ENCODE measurements at places on chromosomes 6 and 20.

DNA sequence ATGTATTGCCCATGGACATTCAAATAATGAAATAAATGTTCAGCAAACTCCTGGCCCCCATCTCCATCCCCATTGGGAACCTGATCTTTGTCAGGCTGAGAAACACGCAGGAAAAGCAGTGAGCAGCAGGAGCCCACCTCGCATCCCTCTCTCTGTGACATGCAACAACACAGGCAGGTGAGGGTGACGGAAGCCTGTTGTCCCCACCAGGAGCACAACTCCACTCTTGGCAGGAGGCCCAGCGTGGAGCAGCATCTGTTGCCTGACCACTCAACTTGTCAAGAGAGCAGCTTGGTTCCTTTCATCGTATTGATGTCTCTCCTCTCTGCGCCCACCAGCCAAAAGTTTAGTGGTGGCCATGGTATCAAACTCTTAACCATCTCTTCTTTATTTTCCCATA is 586.9 kb upstream of the ARID1B start:
- DNase-seq, result no peak

GRCh38 chr6:56934876-56935275 is 20.0 kb upstream of the BEND6 start:
- no peak for DNase-seq

DNA sequence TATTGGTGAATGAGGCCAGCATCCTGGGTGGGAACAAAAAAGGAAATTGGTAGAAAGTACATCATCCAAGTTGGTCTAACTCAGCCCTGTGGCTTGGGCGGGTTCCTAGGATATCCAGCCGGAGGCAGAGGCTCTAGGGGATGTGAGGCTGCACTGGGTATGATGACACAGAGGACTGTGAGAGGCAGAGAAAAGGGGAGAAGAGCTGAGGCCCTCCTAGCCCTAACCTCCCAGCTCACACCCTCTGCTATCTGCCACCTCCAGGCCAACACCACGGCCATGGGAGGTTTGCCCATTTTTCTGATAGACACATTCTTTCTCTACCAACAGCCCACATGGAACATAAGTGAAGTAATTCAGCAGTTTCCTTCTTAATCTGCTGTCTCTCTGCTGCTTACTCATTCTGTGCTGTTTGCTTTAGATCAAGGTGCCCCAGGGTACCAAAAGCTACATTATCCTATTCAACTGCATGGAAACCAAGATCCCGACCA is 284.4 kb downstream of the ESR1 start:
- DNase-seq, result no peak

- no peak for DNase-seq
These were observed 22.4 kb downstream of the KCNQ2 start for GRCh38 chr20:63449796-63450730.

GRCh38 chr20:53428996-53429395 is 164.6 kb downstream of the ZNF217 start:
- DNase-seq, result no peak

- no peak for DNase-seq
These were observed 11.4 kb upstream of the MMS22L start for GRCh38 chr6:97294451-97294850.

GRCh38 chr6:113258771-113259170 is 598.4 kb upstream of the MARCKS start:
- no peak for DNase-seq

GRCh38 chr6:11947063-11947462 is 65.0 kb upstream of the HIVEP1 start:
- no peak for DNase-seq

- DNase-seq, result no peak
These were observed 106.3 kb downstream of the TNFRSF21 start for GRCh38 chr6:47203266-47203937.

DNA sequence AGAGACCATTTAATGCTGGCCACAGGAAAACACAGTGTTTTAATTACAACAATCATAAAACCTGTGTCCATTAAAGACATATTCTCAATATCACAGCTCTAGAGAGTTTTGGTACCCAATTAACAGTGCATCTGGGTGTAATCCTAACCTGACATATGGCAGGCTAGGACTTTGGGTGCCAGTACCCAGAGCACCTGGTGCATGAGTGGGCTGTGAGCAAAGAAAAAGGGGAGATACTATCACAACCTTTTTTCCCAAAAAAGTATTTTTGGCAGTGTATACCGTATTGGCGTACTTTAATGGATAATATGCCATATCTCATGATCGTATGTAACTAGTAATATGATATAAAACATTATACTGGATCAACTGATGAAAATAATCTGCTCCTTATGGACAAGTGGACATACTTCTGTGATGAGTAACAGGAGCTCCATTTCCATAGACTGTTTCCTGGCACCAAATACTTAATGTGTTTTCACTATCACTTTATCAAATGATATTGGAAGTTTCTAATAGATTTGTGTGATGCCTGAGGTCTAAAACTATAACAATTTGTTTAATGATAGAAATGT is 91.7 kb downstream of the COL19A1 start:
- no peak for DNase-seq

DNA sequence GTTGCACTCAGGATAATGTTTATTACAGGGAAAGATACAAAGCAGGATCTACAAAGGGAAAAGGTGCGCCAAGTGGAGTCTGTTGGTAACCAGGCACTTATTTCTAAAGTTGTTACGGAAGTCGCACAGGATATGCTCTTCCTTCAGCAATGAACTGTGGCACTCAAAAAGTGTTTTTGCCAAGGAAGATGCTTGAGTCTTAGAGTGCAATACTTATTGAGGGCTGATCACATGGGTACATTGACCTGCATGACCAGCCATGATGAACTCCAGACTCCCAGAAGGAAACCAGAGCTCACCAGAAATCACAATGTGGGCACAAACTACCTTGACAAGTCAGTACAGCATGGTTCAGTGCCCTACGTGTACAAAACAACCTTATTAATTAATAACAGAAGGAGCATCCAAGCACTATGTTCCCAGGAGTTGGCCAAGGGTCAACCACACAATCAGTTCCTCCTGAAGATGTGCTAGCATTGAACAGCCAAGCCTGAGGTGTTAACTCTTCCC is 270.7 kb upstream of the TFAP2D start:
- DNase-seq, result no peak

- DNase-seq, result no peak
These were observed 43.5 kb upstream of the SLC9A8 start for GRCh38 chr20:49769048-49769581.

- no peak for DNase-seq
These were observed 13.4 kb upstream of the CHRNA4 start for GRCh38 chr20:63374504-63374903.

GRCh38 chr6:64100702-64101303 is 465.2 kb downstream of the PHF3 start:
- DNase-seq, result no peak

GRCh38 chr6:136766274-136766673 is 26.0 kb downstream of the MAP3K5 start:
- no peak for DNase-seq

- DNase-seq, result no peak
These were observed 1.8 kb downstream of the EPHA7 start for GRCh38 chr6:93417421-93418013.

DNA sequence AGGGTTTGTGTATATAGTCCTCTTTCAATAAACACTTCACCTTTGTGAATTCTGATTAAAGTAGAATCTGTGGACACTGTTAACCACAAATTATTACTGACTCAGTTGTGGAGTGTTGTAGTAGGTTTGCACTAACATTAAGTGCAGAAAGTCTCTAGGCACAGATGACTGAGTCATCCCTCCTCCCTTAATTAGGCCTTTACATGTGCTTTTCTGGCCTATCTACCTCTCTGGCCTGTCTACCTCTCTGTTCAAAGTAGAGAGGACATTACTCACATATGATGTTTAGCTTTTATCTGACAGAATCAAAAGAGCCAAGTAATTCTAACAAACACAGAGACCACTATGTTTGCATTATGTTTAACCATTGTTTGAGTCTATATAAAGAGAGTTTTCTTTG is 783.0 kb downstream of the TENT5A start:
- no peak for DNase-seq

DNA sequence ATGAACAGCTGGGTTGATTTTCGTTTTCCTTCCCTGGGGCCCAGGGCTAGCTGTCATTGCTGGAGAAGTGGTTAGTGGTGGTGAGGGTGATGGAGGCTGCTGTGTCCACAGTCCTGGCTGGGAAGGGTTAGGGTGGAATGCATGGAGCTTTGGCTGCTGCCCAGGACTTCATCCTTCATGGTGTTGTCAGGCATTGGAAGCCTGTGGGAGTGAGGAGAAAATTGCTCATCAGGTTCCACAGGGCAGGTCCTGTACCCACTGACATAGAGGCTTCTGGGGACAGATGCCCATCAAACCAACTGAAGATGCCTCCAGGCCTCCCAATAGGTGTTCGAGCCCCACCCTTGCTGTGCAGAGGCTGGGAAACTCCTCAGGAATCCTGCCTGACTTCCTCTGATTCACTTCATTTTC is 262.4 kb upstream of the SUPT3H start:
- no peak for DNase-seq

DNA sequence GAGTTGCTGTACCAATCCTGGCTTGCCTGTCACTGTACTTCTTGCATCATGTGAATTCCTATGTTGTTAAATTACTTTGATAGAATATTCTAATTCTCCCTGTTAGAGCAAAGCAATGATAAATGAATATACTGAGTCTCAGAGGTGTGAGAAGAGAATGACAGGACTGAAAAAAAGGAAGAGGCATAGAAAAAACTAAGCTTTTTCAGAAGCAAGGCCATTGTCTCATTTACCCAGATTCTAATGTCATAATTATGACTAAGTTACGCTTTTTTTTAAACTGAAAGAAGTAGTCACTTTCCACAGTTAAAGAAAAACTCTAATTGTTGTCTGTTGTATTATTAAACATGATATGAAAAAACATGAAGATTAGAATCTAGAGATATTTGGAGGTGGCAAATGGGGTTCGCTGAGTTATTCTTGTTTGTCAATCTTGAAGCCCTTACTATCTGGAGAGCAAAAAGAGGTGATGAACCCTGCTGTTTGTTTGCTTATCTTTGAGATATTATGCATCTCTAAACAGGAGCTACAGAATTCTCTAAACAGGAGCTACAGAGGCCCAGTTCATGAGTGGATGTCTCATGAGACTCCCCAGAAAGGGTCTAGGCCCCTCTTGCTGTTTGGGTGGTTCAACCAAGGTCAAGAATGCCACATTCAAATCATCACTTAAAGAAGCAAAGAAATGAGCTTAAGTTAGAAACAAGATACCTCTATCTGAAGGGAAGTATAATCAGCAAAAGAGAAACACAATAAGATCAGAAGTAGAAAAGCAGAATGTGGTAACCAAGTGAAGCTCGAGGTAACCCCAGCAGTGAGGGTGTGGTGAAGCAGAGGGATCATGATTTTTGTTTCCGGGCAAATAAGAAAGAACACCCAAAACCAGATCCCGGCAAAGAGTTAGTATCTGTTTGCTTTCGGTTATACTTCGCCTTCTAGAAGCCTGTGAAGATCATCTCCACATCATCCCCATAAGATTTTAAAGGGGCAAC is 33.3 kb upstream of the THEMIS start:
- no peak for DNase-seq

DNA sequence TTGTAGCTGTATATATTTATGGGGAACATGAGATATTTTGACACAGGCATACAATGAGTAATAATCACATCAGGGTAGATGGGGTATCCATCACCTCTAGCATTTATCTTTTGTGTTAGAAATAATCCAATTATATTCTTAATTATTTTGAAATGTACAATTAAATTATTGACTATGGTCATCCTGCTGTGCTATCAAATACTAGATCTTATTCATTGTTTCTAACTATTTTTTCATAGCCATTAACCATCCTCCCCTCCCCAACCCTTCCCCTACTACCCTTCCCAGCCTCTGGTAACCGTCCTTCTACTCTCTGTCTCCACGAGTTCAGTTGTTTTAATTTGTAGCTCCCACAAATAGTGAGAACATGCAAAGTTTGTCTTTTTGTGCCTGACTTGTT is 28.5 kb downstream of the NKX2-4 start:
- DNase-seq, result no peak

GRCh38 chr20:16350465-16350864 is 222.8 kb downstream of the KIF16B start:
- no peak for DNase-seq

GRCh38 chr20:34831936-34832335 is 6.5 kb upstream of the NCOA6 start:
- no peak for DNase-seq

GRCh38 chr20:52348434-52348833 is 156.9 kb upstream of the ZFP64 start:
- no peak for DNase-seq

GRCh38 chr6:75932067-75932466 is 140.4 kb downstream of the IMPG1 start:
- DNase-seq, result no peak

- DNase-seq, result no peak
These were observed 339.2 kb downstream of the NKAIN2 start for GRCh38 chr6:124142852-124143251.

DNA sequence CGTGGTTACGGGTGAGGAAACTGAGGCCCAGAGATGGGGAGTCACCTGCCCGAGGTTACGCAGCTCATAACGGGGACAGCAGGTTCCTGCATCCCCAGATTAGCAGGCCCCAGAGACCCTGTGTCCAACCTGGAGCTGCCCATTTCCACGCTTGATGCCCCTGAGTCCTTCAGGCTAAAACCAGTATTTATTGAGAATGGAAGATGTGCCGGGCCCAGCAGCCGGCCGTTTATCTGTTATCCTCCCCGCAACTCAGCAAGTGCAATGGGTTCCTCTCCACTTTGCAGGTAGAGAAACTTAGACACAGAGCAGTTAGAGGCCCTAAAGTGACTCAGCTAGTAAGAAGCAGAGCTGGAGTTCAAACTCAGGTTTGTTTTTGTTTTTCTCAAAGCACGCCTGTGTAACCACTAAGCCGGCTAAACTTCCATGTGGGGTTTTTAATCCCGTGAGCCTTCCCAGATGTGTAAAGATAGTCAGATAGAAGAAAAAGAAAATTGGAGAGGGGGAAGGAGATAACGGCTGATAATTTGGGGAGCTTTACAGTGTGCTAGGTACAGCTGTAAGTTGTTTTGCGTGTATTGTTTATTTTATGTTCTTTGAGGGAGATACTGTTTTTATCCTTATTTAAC is 775 bp downstream of the PFDN4 start:
- no peak for DNase-seq

GRCh38 chr20:46588532-46589511 is 38.4 kb upstream of the OCSTAMP start:
- DNase-seq, result no peak

DNA sequence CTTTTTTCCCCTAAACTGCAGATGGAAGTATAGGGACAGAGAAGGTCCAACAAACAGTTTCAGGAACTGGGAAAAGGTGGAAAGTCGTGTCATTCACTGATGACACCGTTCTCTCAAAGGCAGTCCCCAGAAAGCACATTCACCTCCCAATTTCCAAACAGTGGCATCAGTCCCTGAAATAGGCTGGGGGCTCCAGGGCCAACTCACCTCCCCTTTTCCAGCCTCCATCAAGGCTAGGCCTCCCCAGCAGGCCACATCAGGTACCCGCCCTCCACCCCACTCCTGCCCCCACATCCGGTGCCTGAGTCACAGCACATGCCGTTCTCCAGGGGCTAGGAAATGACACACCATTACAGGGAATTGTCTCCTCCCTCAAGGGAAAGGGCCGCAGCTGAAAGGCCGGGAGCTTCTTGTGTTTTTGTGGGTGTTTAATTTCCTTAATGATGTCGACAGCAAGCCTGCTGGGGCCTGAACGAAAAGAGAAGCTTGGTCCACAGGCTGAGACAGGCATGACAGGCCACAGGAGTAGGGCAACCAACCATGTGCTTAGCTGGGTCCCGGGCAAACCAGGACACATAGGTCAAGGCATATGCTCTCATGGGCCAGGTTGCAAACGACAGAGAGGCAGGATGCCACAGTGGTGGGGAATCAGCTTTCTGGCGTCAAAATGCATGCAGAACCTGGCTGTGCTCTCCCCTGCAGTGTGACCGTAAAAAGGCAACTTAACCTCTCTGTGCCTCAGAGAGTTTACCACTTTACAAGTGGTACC is 39.2 kb downstream of the ZMYND8 start:
- peak; percentile 28 for DNase-seq
